ENCODE measurements at places on chromosomes 7 and 10. TPM values are rescaled to one million over a fixed set of nuclear protein-coding genes. Genes with fewer than 3 reads are reported as not detected.

GRCh38 chr7:14092331-14092730, 102.9 kb upstream of the ETV1 start:
- DNase-seq, result no peak
- H3K4me1 ChIP-seq, result no peaks in the 10 kb centered on the region
- H3K36me3 ChIP-seq, result no peaks in the 10 kb centered on the region
- no peak overlapping the region for H3K27ac ChIP-seq

- H3K27me3 ChIP-seq, result peaks cover 77% of the 10 kb centered on the region
- H3K27ac ChIP-seq, result no peak overlapping the region
- no peak for DNase-seq
- peaks cover 37% of the 10 kb centered on the region for H3K4me1 ChIP-seq
Observed at GRCh38 chr7:23472046-23472445, 1.8 kb upstream of the IGF2BP3 start.

SPDYE8 gene
- not detected for total RNA-seq

GRCh38 chr7:81233208-81233940, 314.5 kb upstream of the SEMA3C start:
- DNase-seq, result no peak
- no peaks in the 10 kb centered on the region for H3K27me3 ChIP-seq
- no peak overlapping the region for H3K27ac ChIP-seq
- H3K4me1 ChIP-seq, result no peaks in the 10 kb centered on the region

DNA sequence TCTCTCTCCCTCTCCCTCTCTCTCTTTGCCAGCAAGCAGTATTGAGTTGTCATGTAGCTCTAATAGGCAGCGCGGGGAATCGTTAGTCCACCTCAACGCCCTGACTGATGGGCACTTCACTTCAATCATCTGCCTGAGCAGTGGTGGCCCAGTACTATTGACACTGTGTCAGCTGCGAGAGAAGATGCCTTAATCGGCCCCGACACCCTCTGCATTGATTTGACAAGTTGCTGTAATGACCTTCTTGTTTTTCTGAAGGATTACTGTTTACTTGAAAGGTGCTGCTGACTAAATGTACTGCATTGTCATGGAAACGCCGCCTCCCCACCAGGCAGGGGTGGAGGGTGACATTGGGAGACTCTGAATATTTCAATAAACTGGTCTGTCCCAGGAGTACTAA, 913.8 kb downstream of the KCNMA1 start:
- H3K27me3 ChIP-seq, result no peaks in the 10 kb centered on the region
- DNase-seq, result no peak
- no peaks in the 10 kb centered on the region for H3K36me3 ChIP-seq
- H3K4me1 ChIP-seq, result no peaks in the 10 kb centered on the region
- H3K27ac ChIP-seq, result no peak overlapping the region
- no peak overlapping the region for H3K4me3 ChIP-seq

VWDE gene
- 4.8 TPM for total RNA-seq

GRCh38 chr7:46226860-46227259, 305.8 kb upstream of the IGFBP3 start:
- DNase-seq, result no peak
- H3K4me3 ChIP-seq, result no peak overlapping the region
- H3K27me3 ChIP-seq, result peaks cover 3% of the 10 kb centered on the region
- H3K4me1 ChIP-seq, result no peaks in the 10 kb centered on the region

GRCh38 chr10:130691776-130692175, 555.6 kb downstream of the GLRX3 start:
- no peaks in the 10 kb centered on the region for H3K4me1 ChIP-seq
- peaks cover 2% of the 10 kb centered on the region for H3K27me3 ChIP-seq
- no peaks in the 10 kb centered on the region for H3K36me3 ChIP-seq
- no peak for DNase-seq
- H3K27ac ChIP-seq, result no peak overlapping the region

DNA sequence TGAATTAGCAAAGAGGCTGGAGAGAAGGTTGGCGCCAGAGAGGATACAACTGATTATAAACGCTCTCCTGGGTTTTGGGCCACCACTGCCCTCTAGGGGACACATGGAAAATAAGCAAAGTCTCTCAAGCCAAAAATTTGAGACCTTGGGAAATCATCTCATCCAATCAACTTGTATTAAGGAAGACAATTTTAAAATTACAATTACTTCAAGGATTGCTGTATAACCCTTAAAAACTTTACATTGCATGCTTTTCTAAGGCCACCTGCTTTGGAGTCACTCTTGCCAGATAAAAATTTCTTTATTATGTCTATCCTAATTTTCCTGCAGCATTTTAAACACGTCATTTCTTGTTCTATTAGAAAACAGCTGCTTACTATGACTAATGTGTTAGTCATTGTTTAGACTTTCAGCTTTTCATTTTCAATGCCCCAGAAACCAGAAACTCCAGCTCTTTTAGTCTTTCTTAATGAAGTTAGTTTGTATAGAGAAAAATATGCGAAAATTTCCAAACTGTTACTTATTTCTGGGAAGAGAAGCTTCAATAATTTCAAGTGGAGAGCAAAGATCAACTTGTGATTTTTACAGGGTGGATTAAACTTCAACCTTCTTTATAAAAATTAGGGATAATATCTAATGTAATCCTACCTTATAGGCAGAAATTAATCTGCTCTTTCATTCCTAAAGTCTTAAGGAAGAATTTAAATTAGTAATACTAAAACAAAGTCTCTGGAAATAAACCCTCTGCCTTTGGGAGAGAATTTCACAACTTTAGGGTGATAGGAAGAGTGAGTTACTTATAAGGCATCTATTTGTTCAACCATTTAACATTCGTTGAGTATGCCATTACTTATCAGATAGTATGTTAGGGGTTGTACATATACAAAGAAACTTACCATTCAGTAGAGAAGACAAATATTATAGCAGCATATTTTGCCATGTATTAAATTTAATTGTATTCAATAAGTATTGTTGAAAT, 20.6 kb upstream of the RHOBTB1 start:
- peaks cover 9% of the 10 kb centered on the region for H3K27me3 ChIP-seq
- peaks cover 8% of the 10 kb centered on the region for H3K4me1 ChIP-seq
- H3K4me3 ChIP-seq, result no peak overlapping the region
- no peak overlapping the region for H3K27ac ChIP-seq

- no peak overlapping the region for H3K4me3 ChIP-seq
- H3K27me3 ChIP-seq, result no peaks in the 10 kb centered on the region
- no peak for DNase-seq
- H3K36me3 ChIP-seq, result no peaks in the 10 kb centered on the region
- no peaks in the 10 kb centered on the region for H3K4me1 ChIP-seq
Observed at GRCh38 chr7:13633857-13634256, 355.6 kb downstream of the ETV1 start.

AMPH gene
- total RNA-seq, result not detected

DNA sequence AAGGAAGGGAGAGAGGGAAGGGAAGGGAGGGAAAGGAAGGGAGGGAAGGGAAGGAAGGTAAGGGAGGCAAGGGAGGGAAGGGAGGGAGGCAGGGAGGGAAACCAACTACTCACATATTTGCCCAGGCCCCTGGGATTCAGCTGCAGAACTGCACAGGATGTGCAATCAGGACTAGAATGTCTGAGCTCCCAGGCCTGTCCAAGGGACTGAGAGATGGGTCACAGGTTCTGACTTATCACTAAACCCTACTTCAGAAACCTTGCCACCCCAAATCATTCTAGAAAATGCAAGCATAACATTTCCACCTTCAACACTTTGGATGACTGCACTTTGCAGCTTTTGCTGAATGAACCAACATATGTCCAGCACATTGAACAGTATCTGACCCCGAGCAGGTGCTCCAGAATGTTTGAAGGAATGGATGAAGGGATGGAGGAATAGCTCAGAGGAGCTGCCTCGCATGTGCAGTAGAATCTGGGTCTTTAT, 245.3 kb downstream of the KCNMA1 start:
- H3K4me3 ChIP-seq, result no peak overlapping the region
- H3K27me3 ChIP-seq, result peaks cover 6% of the 10 kb centered on the region
- no peak for DNase-seq
- no peak overlapping the region for H3K27ac ChIP-seq

DNA sequence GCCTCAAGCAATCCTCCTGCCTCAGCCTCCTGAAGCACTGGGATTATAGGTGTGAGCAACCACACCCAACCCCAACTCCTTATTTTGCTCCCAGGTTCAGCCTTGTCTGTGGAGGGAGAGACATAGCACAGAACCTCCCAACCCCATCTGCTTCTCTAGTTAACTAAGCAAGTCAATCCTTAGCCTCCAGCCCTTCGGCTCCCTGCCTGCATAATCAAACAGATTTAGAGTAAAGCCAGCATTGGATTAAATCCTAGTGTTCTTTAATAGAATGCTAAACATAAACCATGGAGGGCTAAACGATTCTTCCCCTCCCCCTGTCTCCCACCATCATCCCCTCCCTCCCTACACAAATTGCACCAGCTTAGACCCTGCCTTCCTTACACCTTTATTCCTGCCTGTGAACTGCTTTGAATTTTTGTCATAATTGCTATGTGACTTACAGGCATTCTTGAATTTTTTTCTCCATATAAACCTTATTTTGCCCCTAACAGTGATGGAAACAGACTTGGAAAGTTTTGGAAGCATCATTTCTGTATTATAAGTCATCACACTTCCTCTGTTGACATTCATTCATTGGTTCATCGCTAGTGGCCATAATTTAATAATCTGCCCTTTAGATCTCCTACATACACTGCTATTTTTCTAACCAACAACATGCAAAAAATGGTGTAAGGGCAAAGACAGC, 72.6 kb upstream of the TOMM7 start:
- no peaks in the 10 kb centered on the region for H3K36me3 ChIP-seq
- H3K4me3 ChIP-seq, result no peak overlapping the region
- no peak overlapping the region for H3K27ac ChIP-seq
- H3K4me1 ChIP-seq, result peaks cover 10% of the 10 kb centered on the region

ABCC2 gene
- 2.5 TPM for total RNA-seq

GRCh38 chr7:18429547-18429946, 66.0 kb upstream of the HDAC9 start:
- no peaks in the 10 kb centered on the region for H3K36me3 ChIP-seq
- no peaks in the 10 kb centered on the region for H3K27me3 ChIP-seq
- H3K4me3 ChIP-seq, result no peak overlapping the region
- no peaks in the 10 kb centered on the region for H3K4me1 ChIP-seq

DNA sequence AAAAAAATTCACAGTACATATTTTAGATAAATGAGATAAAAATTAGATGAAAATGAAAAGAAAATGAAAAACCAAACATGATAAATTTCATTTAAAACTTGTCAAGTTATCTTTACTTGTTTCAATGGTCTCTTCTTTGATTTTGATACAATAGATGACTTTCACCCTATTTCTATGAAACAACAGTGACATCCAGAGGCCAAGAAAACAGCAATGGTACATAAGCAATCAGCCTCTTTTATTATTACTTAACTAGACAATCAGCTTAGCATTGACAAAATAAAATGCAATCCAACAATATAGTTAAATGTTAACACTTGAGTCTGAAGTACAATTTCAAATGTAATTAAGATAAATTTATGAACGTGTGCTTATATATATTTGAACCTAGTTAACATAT, 74.8 kb upstream of the GPR37 start:
- no peak overlapping the region for H3K4me3 ChIP-seq
- H3K27ac ChIP-seq, result no peak overlapping the region
- no peaks in the 10 kb centered on the region for H3K4me1 ChIP-seq
- peaks cover 6% of the 10 kb centered on the region for H3K36me3 ChIP-seq
- DNase-seq, result no peak

GPR22 gene
- total RNA-seq, result not detected

RAB19 gene
- total RNA-seq, result 9.1 TPM

MYL7 gene
- total RNA-seq, result not detected

- peaks cover 2% of the 10 kb centered on the region for H3K36me3 ChIP-seq
- H3K4me3 ChIP-seq, result peak overlapping the region; percentile 5
- H3K27me3 ChIP-seq, result peaks cover 1% of the 10 kb centered on the region
- peaks cover 13% of the 10 kb centered on the region for H3K4me1 ChIP-seq
- no peak for DNase-seq
- H3K27ac ChIP-seq, result no peak overlapping the region
Observed at GRCh38 chr7:90180011-90180585, 25.8 kb downstream of the STEAP1 start.

Measured in activated naive CD8-positive, alpha-beta T cell treated with anti-CD3 and anti-CD28 coated beads, Interleukin-2, amount 10 ng/mL, durations not matched to agents 7 days and 5 days (primary cell).